ENCODE measurements at places on chromosomes 3 and 15.

- DNase-seq: no peak
Observed at GRCh38 chr15:35696767-35697231, 150.8 kb upstream of the DPH6 start.

DNA sequence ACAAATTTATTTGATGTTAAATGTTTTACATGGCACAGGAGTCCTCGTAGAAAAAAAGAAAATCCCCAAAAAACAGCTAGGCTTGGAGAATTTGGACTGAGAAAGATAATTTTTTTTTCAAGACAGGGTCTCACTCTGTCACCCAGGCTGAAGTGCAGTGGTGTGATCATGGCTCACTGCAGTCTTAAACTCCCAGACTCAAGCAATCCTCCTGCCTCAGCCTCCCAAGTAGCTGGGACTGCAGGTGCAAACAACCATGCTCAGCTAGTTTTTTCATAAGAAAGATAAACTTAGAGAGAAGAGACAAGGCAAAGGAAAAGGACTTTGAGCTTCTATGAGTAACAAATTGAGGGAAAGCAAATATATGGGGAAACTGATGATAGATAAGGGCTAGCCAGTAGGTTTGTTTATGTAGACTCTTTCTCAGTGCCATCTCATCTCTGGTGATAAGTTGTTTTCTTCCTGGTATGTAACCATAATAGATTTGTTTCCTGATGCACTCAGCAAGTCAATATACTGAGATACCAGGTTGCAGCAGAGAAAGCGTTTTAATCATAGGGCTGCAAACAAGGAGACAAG lies 13.1 kb upstream of the TRMT10C start:
- DNase-seq: no peak

DNA sequence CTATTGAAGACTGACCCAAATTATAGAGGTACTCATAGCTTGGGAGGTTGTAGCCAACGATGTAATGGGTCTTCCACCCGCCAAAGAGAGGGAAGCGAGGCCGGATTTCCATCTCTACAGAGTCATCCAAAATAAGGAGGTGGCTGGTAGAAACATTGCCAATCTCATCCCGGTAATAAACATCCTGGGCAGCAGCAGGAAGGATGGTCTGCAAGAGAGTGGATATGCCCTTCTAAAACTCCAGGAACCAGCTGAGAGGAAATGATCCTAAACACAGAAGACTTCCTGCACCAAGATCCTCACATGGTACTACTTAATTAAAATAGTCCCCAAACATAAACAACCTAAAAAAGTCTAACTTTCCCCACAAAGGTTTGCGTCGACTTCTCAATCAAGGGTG lies 20.7 kb downstream of the RPN1 start:
- no peak for DNase-seq

GRCh38 chr3:4029135-4029534 lies 229.9 kb downstream of the LRRN1 start:
- DNase-seq: no peak

- no peak for DNase-seq
Observed at GRCh38 chr3:164416491-164417222, 661.6 kb downstream of the SI start.

DNA sequence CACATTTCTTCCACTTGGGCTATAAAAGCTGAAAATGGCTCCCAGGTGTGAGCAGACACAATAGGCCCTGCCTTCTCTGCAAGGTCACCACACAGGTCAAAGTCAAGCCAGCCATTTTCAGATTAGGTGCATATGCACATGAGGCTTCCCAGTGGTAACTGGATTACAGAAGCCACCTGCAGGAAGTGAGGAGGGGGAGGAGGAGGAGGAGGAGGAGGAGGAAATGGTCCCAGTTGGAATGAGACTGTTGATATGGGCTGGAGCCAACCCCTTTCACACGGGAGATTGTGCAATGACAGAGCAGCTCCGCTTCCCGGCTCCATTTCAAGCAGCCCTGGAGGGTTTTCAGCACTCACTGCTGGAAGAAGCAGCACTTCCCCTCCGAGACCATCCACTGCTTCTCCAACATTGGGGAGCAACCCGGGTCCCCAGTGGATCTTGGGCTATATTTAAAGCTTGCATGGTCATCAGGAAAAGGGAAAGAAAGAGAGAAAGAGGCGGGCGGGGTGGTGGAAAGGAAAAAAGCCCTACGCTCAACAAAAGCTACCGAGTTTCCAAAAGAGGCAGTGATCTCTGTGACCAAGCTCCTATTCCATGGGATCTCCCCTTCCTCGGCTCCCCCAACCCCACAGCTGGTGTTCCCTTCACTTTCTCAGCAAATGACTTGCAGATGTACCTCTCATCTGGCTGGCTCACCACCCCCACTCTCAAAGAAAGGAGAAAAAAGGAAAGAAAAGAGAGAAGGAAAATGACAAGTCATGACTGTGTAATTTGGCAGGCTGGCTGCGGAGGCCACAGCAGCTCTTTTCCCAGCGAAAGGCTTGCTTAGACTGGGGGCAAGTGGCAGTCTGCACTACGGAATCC lies 58.3 kb downstream of the LRIG1 start:
- no peak for DNase-seq

Data from cerebellar nuclear complex (tissue), 1 donor.